ENCODE measurements at places on chromosomes 6 and 20. TPM values are rescaled to one million over a fixed set of nuclear protein-coding genes. Genes with fewer than 3 reads are reported as not detected.
A peak's percentile ranks its signal among the peaks of the same experiment; 100 is the strongest.

DNA sequence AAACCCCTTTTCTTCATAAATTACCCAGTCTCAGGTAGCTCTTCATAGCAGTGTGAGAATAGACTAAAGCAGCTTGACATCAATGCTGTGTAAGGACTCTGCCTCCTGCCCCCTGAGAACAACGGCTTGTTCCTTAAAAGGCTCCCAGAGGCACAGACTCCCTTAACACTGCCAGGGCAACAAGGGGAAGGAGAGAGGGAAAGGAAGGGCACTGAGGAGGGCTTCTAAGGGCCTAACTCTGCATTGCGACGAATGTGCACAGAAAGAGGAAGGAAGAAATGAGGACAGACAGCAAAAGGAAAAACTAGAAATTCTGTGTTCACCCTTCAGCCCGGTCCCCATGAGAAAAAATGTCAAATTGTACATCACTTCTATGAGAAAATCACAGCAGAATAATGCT, 74.0 kb downstream of the AGPAT4 start:
- no peaks in the 10 kb centered on the region for H3K27me3 ChIP-seq
- H3K27ac ChIP-seq: no peak overlapping the region
- H3K36me3 ChIP-seq: peaks cover 13% of the 10 kb centered on the region
- H3K4me3 ChIP-seq: no peak overlapping the region

- H3K4me3 ChIP-seq: no peak overlapping the region
- H3K27ac ChIP-seq: peak overlapping the region; percentile 82
- H3K4me1 ChIP-seq: peaks cover 79% of the 10 kb centered on the region
- no peaks in the 10 kb centered on the region for H3K36me3 ChIP-seq
- no peak for DNase-seq
These were observed 130.1 kb upstream of the DST start for GRCh38 chr6:56772737-56773184.

DNA sequence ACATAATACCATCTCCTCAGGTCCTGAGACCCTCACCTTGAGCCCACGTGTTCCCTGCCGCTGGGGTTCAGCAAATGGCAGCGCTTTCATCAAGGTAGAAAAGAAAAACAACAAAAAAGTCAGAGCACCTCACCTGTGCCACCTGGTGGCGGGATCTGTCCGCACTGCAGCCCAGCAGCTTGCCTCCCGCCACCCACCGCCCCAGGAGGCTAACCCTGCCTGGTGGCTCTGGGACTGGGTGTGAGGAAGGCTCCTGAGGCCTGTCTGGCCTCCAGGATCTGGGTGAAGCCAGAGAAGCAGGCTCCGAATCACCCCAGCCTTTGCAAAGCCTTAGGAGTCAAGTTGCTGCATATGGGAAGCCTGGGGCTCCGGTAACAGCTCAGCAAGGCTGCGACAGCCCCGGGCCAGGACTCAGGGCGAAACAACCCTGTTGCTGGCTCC, 270.8 kb downstream of the BMP7 start:
- peaks cover 17% of the 10 kb centered on the region for H3K36me3 ChIP-seq
- DNase-seq: peak; percentile 78
- no peak overlapping the region for H3K27ac ChIP-seq
- peaks cover 6% of the 10 kb centered on the region for H3K27me3 ChIP-seq

PAK5 gene
- total RNA-seq: 0.53 TPM

- DNase-seq: no peak
- H3K27ac ChIP-seq: no peak overlapping the region
- no peaks in the 10 kb centered on the region for H3K36me3 ChIP-seq
- H3K27me3 ChIP-seq: no peaks in the 10 kb centered on the region
These were observed 18.9 kb upstream of the TRAF3IP2 start for GRCh38 chr6:111624401-111625098.

PI3 gene
- not detected for total RNA-seq

TFAP2A gene
- 0.30 TPM for total RNA-seq

TREM2 gene
- total RNA-seq: not detected

DNA sequence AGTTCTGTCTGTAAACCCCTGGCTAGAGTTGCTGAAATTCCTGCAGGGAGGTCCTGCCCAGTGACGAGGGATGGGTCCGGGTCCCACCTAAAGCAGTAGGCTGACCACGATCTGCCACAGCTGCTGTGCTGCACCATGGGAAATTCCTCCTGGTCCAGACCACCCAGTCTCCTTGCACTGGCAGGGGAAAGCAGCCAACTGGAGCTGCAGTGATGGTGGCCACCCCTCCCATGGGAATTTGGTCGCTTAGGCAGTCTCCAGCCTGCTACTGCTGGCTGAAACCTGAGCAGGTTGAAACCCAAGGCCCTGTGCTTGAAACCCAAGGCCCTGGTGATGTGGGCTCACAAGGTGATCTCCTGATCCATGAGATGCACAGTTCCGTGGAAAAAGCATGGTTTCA, 23.9 kb upstream of the MOXD1 start:
- H3K36me3 ChIP-seq: no peaks in the 10 kb centered on the region
- no peak overlapping the region for H3K27ac ChIP-seq
- H3K27me3 ChIP-seq: no peaks in the 10 kb centered on the region
- H3K4me1 ChIP-seq: no peaks in the 10 kb centered on the region
- no peak overlapping the region for H3K4me3 ChIP-seq

FOXF2 gene
- not detected for total RNA-seq

PGC gene
- 0.62 TPM for total RNA-seq

- H3K4me3 ChIP-seq: no peak overlapping the region
- DNase-seq: no peak
These were observed 61.2 kb upstream of the CDYL start for GRCh38 chr6:4714961-4715501.

Measured in WTC11 (cell line).